ENCODE measurements at places on chromosomes 5 and 9. TPM values are rescaled to one million over a fixed set of nuclear protein-coding genes. Genes with fewer than 3 reads are reported as not detected.

DNA sequence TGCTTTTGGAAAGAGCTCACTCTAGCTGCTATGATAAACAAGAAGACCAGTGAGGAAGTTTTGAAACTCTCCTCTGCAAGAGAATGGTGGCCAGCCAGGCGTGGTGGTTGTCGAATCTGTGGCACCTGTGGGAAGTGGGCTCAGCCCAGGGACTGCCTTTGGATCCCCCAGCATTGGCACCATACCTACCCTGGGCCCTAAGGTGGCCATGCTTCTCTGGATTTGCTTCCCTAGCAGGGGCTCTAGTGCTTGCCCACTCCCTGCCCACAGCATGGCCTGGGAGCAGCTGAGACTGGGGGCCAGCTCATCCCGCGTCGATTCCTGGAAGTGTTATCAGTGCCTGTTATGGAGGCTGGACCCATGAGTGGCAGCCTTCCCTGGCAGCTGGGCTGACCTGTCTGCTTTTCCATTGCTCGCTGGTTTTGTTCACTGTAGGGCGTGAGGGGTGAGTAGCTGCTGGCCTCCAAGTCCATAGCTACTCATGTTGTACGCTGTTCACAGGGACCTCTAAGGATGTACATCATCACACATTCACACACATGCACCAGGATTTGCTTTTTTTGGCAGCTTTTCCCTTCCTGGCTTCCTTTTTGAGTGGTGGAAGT lies 2.3 kb downstream of the SLC22A4 start:
- DNase-seq: no peak

The TERT gene
- total RNA-seq: 0.39 TPM

- peak; percentile 40 for DNase-seq
Measured at GRCh38 chr5:132019857-132020555, 8.5 kb upstream of the ACSL6 start.

GRCh38 chr5:75108931-75109596 lies 56.7 kb upstream of the GCNT4 start:
- DNase-seq: no peak

The ADAMTS12 gene
- total RNA-seq: not detected

DNA sequence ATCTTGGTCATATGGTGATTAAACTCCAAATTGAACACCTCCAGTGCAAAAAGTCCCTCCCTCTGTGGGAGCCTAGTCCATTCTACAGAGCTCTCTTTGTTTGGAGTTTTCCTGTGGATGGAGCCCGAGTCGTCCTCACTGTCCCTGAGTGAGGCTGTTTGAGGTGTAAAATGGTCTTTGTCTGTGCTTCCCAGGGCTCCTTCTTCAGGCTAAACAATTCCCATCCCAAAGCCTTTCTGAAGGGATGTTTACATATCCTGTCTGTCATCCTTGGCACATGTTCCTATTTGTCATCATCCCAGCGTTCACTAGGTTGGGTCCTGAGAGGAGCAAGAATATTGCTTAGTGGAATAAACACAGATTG lies 68.9 kb downstream of the COL27A1 start:
- no peak for DNase-seq

The GABRA6 gene
- not detected for total RNA-seq

The SLC25A2 gene
- total RNA-seq: 3.6 TPM

DNA sequence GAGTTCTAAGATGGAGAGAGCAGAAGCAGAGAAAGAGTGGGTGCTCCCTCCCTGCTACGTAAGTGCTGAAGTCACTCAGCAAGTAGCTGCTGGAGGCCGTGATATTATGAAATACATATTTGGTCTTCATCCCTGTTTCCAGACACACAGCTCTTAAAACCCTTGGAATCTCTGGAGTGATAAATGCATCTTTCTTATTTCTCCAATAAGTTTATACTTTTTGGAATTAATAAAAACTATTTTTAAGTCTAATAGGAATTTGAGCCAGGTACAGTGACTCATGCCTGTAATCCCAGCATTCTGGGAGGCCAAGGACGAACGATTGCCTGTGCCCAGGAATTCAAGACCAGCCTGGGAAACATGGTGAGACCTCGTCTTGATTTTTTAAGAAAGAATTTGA lies 60.6 kb downstream of the AUH start:
- DNase-seq: no peak

- no peak for DNase-seq
Measured at GRCh38 chr5:134312796-134313195, 54.2 kb downstream of the CDKL3 start.

GRCh38 chr9:71036501-71036900 lies 84.9 kb downstream of the TRPM3 start:
- DNase-seq: no peak

The CD274 gene
- 7.0 TPM for total RNA-seq

- DNase-seq: no peak
Measured at GRCh38 chr9:105216440-105217178, 27.8 kb upstream of the SLC44A1 start.

The OTP gene
- not detected for total RNA-seq

The TAF11L10 gene
- total RNA-seq: not detected

GRCh38 chr9:8738945-8739344 lies 939.4 kb upstream of the DMAC1 start:
- no peak for DNase-seq

DNA sequence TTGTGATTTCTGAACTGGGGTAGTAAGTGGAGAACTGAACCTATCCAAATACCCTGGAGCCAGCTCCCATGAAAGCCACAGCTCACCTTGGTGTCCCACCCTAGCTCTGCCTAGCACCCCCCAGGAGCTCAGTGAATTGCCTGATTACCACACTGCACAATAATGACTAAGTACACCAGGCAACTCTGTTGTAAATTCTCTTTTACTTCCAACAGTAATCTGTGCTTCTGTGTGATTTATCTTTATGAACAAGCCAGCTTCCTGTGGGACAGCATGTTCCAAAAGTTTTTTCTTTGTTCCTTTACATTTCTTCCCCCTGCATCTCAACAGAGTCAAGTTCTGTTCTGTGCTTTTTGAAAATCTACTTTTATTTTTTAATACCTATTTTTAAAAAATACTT lies 22.1 kb upstream of the GRPEL2 start:
- no peak for DNase-seq

GRCh38 chr9:96565671-96566497 lies 53.8 kb downstream of the CDC14B start:
- DNase-seq: peak; percentile 20

DNA sequence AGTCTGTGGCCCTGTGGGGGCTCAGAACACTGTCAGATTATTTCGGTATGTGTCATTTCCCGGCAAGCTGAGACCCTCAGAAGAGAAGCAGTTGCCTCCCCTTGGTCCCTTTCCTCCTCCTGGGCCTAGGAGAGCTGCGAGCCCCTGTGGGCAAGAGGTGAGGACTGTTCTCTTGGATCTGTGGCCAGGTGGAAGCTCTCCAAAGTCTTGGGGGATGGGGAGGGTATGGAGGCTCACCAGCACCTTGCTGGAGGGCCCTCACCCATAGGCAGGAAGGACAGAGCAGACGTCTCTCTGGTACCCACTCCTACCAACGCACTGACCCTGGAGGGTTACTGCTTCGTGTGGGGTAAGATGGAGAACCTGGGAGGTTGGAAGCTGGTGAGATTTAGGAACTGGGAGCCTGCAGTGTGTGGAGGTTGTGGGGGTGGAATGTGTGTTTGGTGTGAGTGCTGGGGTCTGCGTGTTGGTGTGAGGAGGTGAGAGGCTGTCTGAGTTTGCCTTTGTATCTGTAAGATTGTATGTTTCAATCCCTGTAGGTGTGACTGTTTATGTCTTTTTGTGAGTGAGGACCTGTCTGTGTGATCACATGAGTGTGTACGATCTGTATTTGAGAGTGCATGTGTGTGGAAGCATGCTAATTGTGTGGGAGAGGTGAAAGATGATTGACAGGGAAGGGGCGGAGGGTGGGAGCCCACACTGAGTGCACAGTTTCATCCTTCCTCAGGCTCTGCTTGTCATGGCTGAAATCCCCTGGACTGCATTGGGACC lies 52.4 kb upstream of the PSD2 start:
- DNase-seq: peak; percentile 32

DNA sequence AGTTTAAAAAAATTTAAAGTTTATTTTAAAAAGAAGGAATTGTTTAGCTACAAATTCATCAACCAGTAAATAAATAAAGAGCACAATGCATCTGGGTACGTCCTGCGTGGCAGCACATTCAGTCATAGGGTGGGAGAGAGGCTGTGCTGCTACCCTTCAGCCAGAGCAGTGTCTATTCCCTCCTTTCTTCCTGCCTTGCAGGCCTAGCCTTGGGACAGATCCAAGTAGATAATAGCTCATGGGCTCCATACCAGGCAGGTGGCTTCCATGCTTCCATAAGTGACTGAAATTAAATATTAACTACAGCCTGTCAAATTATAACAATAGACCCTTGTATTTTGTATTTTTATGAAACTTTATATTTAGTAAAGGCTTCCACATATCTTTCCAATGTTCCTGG lies 408.3 kb upstream of the RGMB start:
- no peak for DNase-seq

DNA sequence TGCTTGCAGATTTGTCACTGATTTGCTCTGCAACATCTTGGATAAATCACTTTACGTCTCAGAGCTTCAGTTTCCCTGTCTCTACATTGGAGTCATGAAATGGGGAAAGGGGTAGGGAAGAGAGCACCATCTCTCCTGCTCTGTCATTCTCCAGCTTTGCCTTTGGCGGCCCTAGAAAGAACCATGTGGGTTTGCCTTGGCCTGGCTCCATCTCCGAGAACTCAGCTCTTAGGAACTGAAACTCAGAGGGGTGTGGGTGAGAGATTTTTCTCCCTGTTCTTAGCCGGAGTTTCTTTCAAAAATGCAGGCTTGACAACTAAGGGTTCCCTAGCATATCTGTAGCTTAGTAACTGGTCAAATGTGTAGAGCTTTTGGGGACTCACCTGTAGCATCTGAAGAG lies 123.5 kb downstream of the SMARCA2 start:
- DNase-seq: no peak

GRCh38 chr5:89055015-89055694 lies 172.2 kb upstream of the MEF2C start:
- DNase-seq: no peak

GRCh38 chr9:123584202-123585176 lies 228.5 kb downstream of the CRB2 start:
- no peak for DNase-seq

DNA sequence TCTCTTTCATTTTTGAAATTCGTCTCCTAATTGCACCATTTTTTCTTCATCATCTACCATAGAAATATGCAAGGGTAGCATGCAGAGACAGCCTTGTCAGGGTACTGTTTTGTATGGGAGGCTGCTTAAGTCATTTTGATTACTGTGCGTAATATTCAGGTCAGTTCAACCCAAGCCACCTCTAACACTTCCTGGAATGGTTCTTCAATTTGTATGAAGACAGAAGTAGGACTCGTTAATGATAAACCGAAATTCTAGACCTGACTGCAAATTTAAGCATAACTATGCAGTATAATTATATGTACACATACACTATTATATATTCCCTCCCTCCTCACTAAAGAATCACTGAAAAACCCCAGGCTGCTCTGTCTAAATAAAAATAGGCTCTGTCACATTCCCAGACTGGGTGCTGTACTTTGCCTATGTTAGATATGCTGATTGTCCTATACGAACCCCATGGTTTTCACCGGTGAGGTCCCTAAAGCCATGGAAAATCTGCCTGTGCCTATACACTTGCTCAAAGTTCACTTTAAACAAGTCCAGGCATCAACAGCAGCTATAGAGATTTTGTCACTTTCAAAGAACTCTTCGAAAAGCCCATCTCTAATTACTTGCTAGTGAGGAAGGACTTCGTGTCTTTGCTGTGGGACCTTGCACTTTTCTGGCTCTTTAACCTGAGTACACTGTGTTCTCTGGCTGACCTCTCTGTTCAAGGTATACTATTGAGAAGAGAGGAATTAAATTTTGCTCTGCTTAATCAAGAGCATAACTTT lies 352.1 kb upstream of the CD180 start:
- no peak for DNase-seq

GRCh38 chr9:76808636-76809035 lies 44.4 kb downstream of the PCA3 start:
- DNase-seq: no peak

- DNase-seq: no peak
Measured at GRCh38 chr5:77266291-77266690, 55.8 kb downstream of the PDE8B start.

The PCDHA3 gene
- not detected for total RNA-seq

DNA sequence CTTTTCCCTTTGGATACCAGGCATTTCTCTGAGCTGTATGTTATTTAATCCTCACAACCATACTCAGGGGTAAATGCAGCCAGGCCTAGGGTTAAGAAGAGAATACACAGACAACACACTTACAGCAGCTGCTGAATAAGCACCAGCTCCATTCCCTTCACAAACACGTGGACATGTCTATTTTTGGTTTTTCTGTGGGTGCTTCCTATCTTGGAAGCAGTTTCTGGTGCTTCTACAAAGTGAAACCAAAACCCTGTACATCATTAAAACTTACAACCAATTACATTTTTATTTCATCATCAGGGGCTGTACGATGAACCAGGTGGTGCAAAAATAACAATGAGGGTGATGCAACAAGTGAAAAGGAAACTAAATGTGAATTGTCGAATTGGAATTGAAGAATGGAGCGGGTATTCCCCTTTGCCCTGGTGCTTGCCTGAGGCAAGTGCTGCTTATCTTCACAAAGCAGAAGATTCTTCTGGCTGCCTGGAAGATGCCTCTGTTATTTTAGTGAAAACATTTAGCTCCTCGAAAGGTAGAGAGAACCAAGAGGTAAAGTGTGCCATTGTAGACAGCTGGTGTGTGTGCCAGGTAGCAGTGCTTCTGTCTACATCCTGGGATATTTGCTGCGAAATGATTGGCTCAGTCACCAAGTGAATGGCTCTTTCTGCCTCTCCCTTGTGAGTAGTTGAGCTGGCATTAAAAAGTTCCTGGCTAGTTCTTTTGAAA lies 18.6 kb upstream of the IFNB1 start:
- peak; percentile 60 for DNase-seq

DNA sequence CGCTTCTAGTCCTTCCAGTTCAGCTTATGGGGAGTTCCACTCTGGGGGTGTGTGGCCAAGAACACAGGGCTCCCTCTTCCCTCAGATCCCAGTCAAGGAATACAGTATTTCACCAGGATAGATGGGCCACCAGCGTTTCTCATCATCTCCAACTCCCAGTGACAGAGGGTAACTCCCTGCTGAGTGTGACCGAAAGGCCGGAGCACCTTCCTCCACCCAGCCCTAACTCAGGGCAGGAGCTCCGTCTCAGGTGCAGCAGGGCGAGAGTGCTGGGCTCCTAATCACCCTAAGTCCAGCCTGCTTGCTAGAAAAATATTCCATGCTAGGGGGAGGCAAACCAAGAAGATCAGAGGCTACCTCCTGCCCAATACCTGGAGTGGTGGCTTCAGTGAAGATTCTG lies 102.6 kb downstream of the ADAMTS2 start:
- no peak for DNase-seq

DNA sequence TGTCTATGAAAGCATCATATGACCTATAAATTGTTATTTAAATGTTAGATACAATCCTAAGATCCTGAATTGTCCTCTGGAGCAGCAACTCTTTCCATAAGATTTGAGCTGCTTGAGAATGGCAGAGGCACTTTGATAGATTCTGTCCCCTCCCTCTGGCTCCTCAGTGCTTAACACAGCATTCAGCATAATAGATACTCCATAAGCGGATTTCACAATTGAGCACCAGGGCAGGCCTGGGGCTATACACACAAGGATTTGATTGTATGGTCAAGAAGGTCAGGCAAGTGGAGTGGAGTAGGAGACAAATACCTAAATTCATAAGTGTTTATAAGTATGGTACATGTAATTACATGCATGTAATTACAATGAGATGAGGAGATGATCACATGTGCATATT lies 96.3 kb downstream of the FOXD1 start:
- no peak for DNase-seq

- DNase-seq: no peak
Measured at GRCh38 chr5:57804505-57804904, 321.9 kb upstream of the ACTBL2 start.

All from B cell (primary cell).